ENCODE measurements at places on chromosomes 13 and 19.
A peak's percentile ranks its signal among the peaks of the same experiment; 100 is the strongest.

- DNase-seq, result no peak
Observed at GRCh38 chr13:81377921-81378320, 1037.0 kb upstream of the SPRY2 start.

DNA sequence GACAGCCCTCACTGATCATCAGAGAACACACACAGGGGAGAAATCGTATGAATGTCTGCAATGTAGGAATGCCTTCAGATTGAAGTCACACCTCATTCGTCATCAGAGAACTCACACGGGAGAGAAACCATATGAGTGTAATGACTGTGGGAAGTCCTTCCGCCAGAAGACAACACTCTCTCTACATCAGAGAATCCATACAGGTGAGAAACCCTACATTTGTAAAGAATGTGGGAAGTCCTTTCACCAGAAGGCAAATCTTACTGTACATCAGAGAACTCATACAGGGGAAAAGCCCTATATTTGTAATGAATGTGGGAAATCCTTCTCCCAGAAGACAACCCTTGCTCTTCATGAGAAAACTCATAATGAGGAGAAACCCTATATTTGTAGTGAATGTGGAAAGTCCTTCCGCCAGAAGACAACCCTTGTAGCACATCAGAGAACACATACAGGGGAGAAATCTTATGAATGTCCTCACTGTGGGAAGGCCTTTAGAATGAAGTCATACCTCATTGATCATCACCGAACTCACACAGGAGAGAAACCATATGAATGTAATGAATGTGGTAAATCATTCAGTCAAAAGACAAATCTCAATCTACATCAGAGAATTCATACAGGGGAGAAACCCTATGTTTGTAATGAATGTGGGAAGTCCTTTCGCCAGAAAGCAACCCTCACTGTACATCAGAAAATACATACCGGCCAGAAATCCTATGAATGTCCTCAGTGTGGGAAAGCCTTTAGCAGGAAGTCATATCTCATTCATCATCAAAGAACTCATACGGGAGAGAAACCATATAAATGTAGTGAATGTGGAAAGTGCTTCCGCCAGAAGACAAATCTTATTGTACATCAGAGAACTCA lies 32.5 kb downstream of the ZNF567 start:
- no peak for DNase-seq

GRCh38 chr13:113374511-113375175 lies 10.7 kb upstream of the GRTP1 start:
- no peak for DNase-seq

DNA sequence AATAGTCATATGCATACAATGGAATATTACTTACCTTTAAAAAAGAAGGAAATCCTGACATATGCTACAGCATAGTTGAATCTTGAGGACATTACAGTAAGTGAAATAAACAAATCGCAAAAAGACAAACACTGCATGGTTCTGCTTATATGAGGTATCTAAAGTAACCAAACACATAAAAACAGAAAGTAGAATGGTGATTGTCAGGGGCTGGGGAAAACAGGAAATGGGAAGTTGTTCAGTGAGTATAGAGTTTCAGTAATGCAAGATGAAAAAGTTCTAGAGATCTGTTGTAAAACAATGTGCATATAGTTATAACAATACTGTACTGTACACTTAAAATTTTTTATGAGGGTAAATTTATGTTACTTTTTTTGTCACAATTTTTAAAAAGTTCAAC lies 219.4 kb downstream of the KLF5 start:
- no peak for DNase-seq

DNA sequence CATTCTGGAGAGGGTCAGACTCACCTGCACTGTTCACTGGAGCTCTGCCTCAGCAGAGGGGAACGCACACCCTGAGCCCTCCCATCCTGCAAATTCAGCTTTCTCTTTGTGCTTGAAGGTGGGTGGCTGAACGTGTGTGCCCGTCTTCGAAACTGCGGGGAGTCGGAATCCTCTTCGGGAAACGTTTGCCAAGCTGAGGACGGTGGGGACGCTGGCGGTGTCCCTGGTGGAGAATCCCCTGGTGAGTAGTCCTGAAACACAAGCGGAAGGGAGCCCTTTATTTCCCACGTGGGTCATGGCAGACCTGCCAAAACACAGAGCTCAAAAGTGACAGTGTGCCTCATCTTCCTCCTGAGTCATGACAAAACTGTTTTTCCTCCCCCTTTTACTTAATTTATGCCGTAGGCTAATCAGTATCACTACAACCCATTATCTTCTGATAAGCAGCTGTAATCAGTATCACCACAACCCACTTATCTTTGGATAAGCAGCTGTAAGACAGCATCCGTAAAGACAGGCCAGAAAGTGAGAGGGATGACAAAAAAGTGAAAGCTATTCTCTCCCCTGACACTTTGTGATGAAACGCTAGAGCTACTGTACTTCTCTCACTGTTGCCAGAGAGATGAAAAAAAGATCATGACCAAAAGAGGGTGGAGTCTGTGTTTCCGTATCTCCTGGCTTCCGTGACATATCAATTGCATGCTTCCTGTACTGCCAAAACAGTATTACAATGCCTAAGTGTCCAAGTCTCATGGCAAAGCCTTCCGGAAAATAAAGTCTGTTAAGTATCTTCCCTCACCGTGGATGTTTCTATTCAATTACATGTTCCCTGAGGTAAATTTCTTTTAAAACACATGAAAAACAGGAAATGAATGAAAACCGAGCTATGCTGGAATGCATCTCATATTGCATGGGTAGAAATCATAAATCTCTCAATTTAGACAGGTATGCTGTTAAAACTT lies 155.5 kb downstream of the TBC1D4 start:
- DNase-seq, result no peak

GRCh38 chr13:100546713-100547405 lies 41.7 kb downstream of the GGACT start:
- no peak for DNase-seq

DNA sequence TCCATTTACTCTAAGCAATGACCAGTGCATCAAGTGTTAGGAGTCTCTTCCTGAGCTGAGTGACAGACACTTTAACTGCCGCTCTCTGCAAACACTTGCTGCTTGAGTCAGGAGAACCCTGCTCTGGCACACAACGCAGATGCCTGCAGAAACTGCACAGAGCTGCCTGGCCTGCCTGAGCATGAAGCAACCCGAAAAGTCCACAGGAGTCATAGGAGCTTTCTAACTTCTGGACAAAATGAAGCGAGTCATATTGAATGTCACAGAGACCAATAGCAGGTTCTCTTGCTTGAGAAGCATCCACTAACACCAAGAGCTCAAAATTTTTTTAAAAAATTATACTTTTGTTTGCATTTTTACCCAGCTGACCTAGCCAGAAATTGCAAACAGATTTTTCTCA lies 232.4 kb downstream of the LHFPL6 start:
- no peak for DNase-seq

GRCh38 chr19:3617463-3617862 lies 9.1 kb downstream of the CACTIN start:
- no peak for DNase-seq

DNA sequence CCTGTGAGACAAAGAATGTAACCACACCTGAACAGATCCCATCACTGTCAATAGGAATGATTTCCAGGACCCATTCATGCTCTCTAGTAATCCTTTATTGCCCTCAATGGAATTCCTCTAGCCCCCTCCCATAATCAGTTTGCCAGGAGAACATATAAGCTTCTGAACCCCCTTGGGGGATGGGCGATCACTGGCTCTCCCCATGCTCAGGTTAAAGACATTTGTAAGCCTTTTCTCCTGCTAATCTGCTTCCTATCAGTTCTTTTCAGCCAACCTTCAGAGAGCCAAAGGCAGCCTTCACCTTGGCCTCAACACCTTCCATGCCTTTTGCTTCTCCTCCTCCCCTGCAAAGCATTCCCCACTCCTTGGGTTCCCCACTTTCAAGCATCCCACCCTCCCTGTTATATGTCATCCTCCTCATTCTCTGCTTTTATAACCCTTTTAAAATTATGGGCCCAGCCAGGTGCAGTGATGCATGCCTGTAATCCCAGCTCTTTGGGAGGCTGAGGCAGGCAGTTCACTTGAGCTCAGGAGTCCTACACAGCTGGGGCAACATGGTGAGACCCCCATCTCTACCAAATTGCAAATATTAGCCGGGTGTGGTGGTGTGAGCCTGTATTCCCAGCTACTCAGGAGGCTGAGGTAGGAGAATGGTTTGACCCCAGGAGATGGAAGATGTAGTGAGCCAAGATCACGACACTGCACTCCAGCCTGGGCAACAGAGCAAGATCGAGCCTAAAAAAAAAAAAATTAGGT lies 12.4 kb downstream of the DPRX start:
- DNase-seq, result no peak

- DNase-seq, result no peak
Observed at GRCh38 chr19:11964496-11964857, 363 bp upstream of the ZNF763 start.

DNA sequence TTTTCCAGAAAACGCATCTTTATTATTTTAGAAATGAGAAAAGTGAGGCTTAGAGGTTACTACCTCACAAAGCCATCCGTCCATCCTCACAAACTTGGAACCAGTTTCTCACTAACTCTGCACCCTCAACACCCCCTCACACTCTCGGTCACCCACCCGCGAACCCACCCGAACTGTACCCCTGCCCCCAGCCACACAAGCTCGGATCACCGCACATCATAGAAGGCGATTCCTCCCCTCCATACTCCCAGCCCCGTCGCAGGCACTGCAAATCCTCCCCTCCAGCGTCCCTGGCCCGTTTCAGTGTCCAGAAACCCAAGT lies 238 bp downstream of the ZNF260 start:
- no peak for DNase-seq

- no peak for DNase-seq
Observed at GRCh38 chr19:11007385-11007784, 46.6 kb downstream of the SMARCA4 start.

DNA sequence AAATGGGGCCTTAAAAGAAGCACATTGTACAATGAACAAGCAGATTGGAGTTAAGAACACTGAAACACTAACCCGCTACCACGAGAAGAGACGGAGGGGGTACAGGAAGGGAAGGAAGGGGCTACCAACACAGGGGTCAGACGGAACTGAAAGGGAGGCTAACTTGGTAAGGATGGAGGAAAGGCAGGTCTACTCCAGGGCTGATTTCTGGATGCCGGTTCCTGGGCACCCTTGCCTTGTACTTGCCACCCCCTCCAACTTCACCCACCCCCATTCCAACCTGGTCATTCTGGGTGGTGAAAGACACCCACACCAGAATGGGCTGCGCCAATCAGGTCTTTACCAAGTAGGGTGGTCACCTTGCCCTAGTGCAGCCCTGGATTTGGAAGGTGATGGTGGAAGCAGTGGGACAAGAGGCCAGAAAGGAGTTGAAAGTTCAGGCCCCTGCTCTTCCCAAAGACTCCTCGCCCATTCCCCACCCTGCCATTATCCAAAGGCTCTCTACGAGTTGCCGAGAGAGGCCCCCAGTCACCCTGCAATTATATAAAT lies 10.3 kb downstream of the ZNF574 start:
- DNase-seq, result no peak

DNA sequence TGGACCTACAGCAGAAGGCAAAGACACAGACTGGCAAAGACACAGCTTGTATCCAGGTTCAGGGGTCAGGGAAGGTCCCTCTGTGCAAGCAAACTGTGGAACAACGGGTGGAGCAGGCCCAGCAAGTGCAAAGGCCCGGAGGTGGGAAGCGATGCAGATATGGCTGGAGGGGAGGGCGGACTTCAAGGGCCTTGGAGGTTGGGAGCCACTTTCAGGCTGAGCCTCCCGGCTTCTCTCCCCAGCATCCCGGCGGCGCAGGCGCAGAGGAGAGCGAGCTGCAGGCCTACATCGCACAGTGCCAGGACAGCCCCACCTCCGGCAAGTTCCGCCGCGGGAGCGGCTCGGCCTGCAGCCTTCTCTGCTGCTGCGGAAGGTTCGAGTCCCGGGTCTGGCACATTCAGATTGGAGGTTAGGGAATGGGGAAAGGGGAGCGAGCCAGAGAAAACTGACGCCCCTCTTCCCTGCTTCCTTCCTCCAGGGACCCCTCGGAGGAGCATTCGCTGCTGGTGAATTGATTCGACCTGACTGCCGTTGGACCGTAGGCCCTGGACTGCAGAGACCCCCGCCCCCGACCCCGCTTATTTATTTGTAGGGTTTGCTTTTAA lies 2.1 kb upstream of the PNPLA6 start:
- peak; percentile 70 for DNase-seq

GRCh38 chr13:73140801-73141200 lies 82.0 kb downstream of the KLF5 start:
- no peak for DNase-seq

DNA sequence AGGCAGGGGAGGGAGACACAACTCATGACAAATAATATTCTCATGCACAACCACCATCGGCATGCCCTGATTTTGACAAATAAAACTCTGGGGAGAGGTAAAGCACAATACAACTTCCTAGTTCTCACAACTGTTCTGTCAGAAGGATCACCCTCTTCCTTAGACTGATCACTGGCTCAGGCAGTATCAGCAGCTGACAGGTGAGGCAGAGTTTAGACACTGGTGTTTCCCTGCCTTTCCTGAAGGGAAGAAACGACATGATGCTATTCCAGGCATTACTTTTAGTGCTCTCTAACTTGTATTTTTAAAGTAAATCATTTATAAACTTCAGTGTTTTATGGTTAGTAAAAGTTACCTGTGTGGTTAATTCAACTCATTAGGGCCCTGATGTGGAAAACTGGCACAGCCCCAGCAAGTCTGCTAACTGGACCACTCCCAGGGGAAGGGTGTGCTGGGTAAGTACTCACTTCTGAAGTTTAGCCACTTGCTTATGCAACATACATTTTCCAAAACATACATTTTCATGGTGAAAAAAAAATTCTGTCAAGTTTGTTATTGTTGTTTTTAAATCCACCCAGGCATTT lies 82.8 kb downstream of the CRYL1 start:
- DNase-seq, result no peak

DNA sequence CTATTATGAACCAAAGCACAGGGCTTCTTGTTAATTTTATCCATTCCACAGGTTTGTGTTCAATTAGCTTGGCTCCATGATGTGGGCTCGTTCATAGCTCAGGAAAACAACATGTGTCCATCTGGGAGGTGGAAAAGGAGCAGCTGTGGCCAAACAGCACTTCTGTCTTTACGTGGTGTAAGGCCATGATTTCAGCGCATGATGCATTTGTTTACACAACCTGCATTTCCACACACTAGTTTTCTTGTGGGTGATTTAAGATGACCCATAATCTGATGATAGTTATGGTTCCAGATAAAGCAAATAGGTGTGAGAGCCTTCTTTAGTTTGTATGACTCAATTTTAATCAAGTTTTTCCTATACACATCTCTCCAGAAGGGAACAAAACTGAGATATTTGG lies 101.7 kb downstream of the TNFRSF19 start:
- DNase-seq, result no peak

DNA sequence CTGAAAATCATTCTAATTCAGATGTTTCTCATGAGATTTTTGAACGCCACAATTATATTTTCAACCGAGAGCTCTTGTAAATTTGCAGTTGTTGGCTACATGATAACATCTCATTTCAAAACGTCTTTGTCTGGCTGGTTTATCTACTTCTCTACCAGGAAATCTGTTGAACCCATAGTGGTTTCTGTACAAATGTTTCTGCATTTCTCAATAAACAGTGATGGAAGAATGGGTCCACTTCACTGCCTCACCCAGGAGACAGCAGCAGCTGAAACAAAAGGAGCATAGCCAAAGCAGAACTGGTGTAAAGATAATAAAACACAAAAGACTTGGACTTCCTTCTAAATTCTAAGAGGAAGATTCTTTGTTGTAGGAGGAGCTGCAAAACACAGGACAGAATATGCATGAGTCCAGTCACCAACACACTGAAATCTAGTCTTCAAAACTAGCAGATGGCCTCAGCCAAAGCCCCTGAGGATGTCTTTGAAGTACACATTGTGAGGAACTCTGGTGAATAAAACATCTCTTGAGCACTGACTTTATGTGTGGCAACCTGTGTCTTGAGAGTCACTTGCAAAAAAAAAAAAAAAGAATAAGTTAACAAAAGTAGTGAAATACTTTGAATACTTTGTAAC lies 68.6 kb upstream of the FGF14 start:
- no peak for DNase-seq
